ENCODE measurements at places on chromosomes 3 and 15.

DNA sequence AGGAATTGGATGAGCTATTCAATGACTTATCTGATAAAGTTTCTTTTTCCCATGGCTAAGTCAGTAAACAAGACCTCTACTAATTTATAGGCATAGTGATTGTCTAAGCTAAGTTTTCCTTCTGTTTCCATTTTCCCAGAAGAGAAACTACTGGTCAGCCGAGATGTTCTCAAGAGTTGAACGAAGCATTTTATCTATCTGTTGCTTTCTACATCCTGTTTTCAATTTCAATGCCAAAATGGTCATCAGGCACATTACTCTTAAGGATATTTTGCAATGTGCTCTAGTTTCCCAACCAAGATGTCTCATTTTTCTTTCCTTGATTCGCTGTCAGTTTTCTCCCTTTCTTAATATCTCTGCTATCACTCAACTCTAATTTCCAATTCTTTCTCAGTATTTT, 228.7 kb downstream of the MBNL1 start:
- DNase-seq = no peak

- no peak for DNase-seq
Measured at GRCh38 chr15:31135523-31135922, 34.0 kb upstream of the TRPM1 start.

- DNase-seq = no peak
Measured at GRCh38 chr3:26280517-26280916, 342.1 kb upstream of the LRRC3B start.

DNA sequence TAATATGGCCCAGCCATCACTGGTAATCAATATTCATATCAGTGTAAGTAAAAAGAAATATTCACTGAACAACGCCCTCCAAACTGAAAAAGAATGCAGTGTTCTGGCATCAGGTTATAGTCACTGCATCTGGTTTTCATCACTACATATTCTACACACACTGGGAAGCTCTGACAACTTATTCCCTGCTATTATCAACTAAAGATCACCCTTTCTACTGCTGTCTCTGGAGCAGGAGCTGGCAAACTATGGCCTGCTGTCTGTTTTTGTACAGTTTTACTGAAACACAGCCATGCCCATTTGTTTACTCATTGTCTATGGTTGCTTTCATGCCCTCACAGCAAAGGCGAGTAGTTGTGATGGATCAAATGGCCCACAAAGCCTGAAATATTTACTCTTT, 35.3 kb downstream of the TUBGCP4 start:
- DNase-seq = no peak

DNA sequence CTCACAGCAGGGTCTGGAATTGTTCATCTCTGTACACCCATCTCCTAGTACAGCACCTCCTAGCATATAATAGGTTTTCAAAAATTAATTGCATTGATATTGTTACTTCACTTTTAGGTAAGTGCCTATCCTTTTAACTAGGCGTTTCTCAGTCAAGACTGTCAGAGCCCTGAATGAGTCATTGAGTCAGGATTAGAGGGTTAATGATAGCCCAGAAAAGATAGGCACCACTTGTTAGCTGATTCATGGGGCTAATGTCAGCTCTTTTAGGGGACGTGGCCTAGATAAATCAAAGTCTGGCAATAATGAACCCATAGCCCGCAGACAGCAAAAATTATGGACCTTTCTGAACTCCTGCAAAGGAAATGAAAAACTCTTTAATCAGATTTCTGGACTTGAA, 42.9 kb downstream of the TIMP4 start:
- no peak for DNase-seq

DNA sequence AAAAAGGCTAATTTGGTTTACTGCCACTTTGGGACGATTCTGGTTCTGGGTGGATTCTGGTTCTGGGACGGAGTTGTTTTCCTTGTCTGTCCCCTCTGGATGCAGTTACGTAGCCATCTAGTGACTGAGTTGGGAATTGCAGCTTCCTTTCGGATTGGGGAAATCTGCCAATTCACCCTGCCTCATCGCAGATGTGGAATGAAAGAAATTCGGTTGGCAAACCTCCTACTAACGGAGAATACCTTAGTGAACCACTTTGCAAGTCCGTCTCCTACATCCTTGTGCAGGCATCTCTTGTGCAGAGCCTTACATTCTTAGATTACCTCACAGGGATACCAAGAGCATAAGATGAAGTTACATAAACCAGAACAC, 31.5 kb upstream of the AP4E1 start:
- peak; percentile 96 for DNase-seq

- no peak for DNase-seq
Measured at GRCh38 chr3:119636891-119637611, 23.3 kb downstream of the POPDC2 start.

GRCh38 chr3:44235604-44236484, 5.8 kb upstream of the TOPAZ1 start:
- DNase-seq = peak; percentile 81

DNA sequence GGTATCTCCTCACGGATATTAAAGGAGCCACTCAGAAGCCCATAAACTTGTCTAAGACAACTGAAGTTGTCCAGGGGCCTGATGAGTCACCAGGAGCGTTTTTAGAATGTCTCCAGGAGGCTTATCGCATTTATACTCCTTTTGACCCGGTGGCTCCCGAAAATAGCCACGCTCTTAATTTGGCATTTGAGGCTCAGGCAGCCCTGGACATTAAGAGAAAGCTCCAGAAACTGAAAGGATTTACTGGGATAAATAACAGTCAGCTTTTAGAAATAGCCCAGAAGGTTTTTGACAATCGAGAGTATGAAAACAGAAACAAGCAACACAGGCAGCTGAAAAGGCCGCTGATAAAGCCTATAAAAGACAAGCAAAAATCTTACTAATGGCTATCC, 4.1 kb downstream of the DET1 start:
- no peak for DNase-seq

- no peak for DNase-seq
Measured at GRCh38 chr15:80904998-80905397, 84.6 kb downstream of the MESD start.

- DNase-seq = no peak
Measured at GRCh38 chr3:38016847-38017444, 12.5 kb downstream of the PLCD1 start.

GRCh38 chr15:70974004-70974832, 81.6 kb downstream of the LRRC49 start:
- no peak for DNase-seq
